ENCODE measurements at places on chromosomes 1 and 21. TPM values are rescaled to one million over a fixed set of nuclear protein-coding genes. Genes with fewer than 3 reads are reported as not detected.

The SELE gene
- not detected for total RNA-seq

The SHE gene
- not detected for total RNA-seq

The CFHR4 gene
- not detected for total RNA-seq

DNA sequence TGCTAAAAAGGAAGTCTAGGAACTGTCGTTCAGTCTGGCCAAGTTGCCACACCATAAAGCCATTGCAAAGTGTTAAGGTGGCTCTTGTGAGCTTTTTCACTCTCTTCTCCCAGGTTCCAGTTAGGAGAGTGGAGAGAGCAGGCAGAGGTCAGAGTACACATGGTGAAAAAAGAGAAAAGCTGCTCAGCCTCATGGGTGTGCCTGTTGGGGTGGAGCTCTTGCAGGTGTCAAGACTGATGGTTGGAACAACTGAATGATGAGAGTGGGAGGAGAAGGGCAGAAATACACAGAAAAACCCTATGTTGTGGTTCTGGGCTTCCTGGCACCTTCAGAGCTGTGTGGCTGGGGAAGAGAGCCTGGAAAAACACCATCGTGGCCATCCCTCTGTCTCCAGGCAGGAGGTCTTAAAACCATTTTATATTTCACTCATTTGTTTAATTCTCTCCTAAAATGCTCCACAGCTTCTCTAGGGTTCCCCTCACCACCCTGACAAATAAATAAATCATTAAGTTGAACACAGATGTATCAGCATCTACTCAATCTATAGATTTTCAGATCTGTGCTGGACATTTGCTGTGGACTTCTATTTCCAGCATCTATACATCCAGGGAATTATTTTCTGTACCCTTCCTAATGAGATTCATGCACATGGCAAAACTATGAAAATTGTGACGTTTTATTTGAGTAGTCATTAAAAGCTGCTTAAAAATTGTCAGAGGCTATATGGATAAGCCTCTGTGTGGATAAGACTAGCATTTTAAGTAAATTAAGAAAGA lies 17.5 kb downstream of the UBASH3A start:
- no peak for DNase-seq

DNA sequence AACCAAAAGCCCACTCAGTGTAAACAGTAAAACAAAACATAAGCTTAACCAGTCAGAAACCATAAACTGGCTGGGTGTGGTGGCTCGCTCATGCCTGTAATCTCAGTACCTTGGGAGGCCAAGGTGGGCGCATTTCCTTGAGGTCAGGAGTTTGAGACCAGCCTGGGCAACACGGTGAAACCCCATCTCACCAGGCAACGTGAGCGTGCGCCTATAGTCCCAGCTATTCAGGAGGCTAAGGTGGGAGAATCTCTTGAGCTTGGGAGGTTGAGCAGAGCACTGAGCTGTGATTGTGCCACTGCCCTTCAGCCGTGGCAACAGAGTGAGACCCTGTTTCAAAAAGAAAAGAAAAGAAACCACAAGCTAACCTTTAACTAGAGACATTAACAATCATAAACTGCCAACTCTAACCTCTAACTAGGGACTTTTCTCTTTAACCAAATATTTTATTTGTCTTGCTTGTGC lies 13.1 kb upstream of the PRRC2C start:
- DNase-seq, result no peak

Measured in osteoblast (primary cell).